CD4-positive, alpha-beta T cell treated with Interleukin-4 for 1 hour (primary cell): ENCODE measurements at places on chromosomes 4 and X.

- DNase-seq, result no peak
These were observed 223.5 kb downstream of the APBB2 start for GRCh38 chr4:40990899-40991265.

DNA sequence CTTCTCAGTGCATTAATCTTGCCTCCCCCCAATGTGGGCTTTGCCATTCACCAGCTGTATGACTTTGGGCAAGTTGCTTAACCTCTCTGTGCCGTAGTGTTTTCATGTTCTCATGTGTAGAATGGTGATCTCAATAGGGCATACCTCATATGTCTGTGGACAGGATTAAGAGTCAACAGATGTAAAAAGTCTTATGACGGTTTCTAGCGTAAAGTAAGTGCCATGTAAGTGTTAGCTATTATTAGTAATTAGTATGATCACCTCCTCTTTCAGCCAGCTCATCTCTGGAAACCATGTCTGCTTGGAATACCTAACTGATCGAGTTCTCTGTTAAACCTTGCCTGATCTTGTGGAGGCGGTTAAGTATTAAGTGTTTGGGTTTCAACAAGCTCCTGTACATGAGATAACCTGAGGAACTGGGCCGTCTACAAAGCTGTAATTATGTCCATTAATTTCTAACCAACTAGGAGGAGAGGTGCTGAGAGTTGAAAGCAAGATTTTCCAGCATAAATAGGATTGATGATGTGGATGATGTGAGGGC lies 66.3 kb downstream of the TSC22D3 start:
- no peak for DNase-seq

- no peak for DNase-seq
These were observed 87.9 kb upstream of the C4orf50 start for GRCh38 chr4:6106156-6106555.

- DNase-seq, result no peak
These were observed 793 bp upstream of the DCUN1D4 start for GRCh38 chr4:51842167-51842553.

DNA sequence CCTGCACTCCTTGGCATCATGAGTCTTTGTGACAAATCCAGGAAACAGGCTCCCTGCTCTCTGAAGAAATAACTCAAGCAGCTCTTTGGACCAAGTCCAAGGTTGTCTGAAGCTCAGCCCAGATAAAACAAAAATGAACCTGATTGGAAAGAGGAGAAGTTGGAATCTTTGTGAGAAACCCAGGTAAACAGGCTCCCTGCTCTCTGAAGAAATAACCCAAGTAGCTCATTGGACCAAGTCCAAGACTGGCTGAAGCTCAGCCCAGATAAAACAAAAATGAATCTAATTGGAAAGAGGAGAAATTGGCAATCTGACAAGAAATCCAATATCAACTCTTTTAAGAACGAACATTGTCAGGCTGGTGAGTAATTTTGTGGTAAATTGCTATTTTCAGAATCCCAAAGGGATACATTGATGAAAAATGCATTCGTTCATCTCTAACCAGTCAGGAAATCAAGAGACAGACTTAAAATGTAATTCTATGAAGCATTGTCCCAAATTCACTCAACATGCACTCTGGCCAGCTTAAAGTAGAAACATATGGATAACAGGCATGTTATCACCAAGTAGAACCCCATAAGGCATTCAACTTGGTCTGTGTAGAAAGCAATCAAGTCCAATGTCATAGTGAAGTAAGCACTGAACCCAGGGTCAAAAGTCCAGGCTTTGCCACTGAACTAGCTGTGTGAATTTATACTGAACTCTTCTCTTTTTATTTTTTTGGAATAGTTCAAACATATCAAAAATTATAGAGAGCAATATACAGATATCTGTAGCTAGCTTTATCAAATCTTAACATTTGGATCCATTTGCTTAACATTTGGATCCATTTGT lies 16.8 kb upstream of the NFXL1 start:
- no peak for DNase-seq

GRCh38 chr4:168541266-168541953 lies 44.6 kb downstream of the PALLD start:
- no peak for DNase-seq

GRCh38 chr4:1198098-1198844 lies 25.9 kb upstream of the SPON2 start:
- DNase-seq, result no peak

DNA sequence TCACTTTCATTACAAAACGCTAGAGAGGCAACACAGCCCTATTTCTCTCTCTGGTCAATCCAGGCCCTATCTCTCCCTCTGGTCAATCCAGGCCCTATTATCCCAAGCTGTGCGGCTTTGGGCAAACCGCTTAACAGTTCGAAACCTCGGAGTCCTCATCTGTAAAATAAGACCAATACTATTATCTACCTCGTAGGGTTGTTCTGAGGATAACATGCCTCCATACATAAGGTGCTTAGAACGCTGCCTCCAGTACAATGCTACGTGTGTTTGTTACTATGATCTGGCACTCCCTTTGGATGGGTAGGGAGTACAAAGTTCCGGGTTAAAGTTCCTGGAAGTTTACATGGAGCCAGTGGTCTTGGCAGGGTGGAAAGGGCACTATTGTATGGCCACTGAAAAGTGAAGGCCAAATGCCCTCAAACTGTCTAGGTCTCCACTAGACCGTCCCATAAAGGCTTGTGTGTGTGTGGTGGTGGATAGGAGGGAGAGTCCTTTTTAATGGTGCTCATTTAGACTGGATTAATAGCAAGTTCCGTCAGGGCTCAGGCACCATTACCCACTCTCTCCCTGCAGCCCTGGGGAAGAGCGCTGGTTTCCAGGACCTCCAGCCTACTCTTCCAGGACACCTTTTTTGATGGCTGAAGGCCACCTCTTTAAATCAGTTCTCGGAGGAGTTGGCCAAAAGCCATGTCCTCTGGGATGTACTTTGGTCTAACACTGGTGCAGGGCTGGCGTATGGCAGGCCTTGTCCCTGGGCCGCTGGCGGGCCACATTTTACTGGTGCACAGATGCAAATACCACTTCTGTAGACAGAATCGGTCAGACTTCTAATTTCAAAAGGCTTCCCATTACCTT lies 75.6 kb upstream of the BCOR start:
- DNase-seq, result no peak

- no peak for DNase-seq
These were observed 56.6 kb downstream of the SERPINA7 start for GRCh38 chrX:105981772-105982485.

GRCh38 chr4:25107827-25108516 lies 52.3 kb downstream of the SEPSECS start:
- DNase-seq, result no peak
